ENCODE measurements at places on chromosomes 3 and 15.

DNA sequence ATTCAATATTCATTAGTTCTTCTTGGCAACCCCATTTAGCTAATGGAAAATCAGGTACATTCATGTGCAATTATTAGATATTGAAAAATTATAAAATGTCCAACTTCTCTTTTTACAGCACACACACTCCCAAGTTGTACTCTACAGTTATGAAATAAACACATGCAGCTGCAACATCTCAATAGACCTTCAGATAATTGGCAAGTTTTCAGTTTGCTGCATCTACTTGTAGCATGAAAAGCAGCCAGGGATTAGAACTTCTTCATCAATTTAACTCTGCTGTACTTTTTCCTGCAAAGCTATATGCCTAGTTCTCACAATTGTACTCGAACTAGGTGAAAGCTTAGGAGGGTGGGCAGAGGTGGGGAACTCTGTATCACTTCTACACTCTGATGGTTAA lies 46.6 kb upstream of the FHIT start:
- no peak for DNase-seq
- H3K4me3 ChIP-seq = no peak overlapping the region
- H3K27me3 ChIP-seq = no peaks in the 10 kb centered on the region
- no peak overlapping the region for H3K27ac ChIP-seq
- no peaks in the 10 kb centered on the region for H3K4me1 ChIP-seq
- no peaks in the 10 kb centered on the region for H3K36me3 ChIP-seq

DNA sequence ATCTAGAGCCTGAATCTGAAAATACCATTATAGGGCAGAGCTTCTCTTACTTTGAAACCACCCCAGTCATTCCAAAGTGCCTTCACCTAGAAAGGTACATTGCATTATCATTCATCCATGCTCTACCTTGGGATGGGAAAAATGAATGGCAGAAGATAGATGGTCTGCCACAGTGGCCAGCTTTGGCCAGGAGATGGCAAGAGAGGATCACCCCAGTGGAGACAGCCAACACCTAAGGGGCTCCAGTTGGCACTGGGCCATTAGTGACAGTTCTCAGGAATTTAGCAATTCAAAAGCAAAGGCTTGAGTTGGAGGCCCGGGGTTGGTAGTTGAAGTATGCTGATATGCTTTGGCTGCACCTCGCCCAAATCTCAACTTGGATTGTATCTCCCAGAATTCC lies 253.6 kb upstream of the MRPL3 start:
- DNase-seq = no peak
- no peak overlapping the region for H3K4me3 ChIP-seq
- no peaks in the 10 kb centered on the region for H3K36me3 ChIP-seq
- H3K4me1 ChIP-seq = no peaks in the 10 kb centered on the region
- no peak overlapping the region for H3K27ac ChIP-seq

- peaks cover 21% of the 10 kb centered on the region for H3K36me3 ChIP-seq
- H3K4me3 ChIP-seq = peak overlapping the region; percentile 78
- H3K27me3 ChIP-seq = no peaks in the 10 kb centered on the region
- H3K27ac ChIP-seq = peak overlapping the region; percentile 77
Observed at GRCh38 chr15:81323559-81323943, 390 bp downstream of the STARD5 start.

- H3K4me1 ChIP-seq = peaks cover 55% of the 10 kb centered on the region
- H3K4me3 ChIP-seq = peak overlapping the region; percentile 98
- peak; percentile 54 for DNase-seq
- no peaks in the 10 kb centered on the region for H3K36me3 ChIP-seq
- no peaks in the 10 kb centered on the region for H3K27me3 ChIP-seq
Observed at GRCh38 chr3:12662593-12663400, 1.1 kb downstream of the RAF1 start.

DNA sequence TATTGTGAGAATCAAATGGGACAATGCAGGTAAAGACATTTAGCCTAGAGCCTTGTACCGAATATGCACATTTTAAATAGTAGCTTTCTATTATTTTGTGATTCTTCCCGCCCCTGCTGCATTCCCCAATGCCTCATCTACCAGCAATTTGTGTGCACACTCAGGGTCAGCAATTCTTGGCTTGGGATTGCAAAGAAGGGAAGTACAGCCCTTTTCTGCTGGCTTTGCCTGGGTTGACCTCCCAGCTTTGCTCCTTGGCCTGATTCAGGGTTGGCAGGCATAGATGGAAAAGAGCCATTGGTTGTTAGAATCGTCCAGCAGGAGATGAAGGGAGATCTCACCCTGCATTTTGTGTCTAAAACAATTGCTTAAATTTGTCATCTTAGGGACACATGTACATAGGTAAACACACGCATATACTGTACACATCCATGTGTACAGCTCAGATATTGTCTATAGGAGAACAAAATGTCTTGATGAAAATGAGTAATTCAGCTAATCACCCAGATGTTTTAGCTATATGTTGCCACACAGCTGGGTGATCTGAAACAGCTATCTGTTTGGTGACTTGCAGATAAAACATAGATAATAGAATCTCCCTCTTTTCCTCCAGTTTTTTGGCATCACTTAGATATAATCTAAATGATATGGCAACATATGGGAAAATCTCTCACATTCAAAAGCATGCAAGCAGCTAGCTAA lies 340.9 kb upstream of the TBL1XR1 start:
- no peaks in the 10 kb centered on the region for H3K36me3 ChIP-seq
- H3K27ac ChIP-seq = peak overlapping the region; percentile 19
- H3K4me1 ChIP-seq = peaks cover 27% of the 10 kb centered on the region

DNA sequence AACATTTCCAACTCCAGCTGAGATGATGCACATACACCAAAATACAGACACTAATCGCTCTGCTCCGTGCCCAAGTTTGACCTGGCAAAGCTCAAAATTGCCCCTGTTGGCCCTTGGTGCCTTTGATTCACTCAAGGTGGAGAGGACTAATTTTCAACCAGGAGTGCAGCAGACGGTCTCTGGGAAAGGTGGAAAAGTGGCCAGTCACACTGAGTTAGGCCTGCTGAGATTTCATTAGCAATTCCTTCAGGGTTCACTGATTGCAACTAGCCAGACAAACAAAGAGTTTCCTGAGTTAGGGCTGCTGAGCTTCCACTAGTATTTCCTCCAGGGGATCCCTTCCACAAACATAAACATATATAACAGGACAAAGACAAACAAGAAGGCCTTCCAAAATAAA lies 28.7 kb upstream of the LHFPL4 start:
- no peaks in the 10 kb centered on the region for H3K27me3 ChIP-seq
- no peak for DNase-seq
- H3K36me3 ChIP-seq = no peaks in the 10 kb centered on the region
- no peak overlapping the region for H3K4me3 ChIP-seq
- no peak overlapping the region for H3K27ac ChIP-seq
- no peaks in the 10 kb centered on the region for H3K4me1 ChIP-seq
